ENCODE measurements at places on chromosomes 3 and 15. TPM values are rescaled to one million over a fixed set of nuclear protein-coding genes. Genes with fewer than 3 reads are reported as not detected.

Gene MRPL46
- total RNA-seq: 31.3 TPM

Gene ZBTB38
- 46.7 TPM for total RNA-seq

Gene GALNT15
- total RNA-seq: 0.10 TPM

Gene HIGD2B
- 0.21 TPM for total RNA-seq

Gene GNB4
- total RNA-seq: 26.7 TPM

Gene SH2D7
- not detected for total RNA-seq

Gene ARHGAP31
- total RNA-seq: 7.6 TPM
